ENCODE measurements at places on chromosomes 4 and X.

- DNase-seq: no peak
Observed at GRCh38 chrX:17741123-17741511, 3.8 kb downstream of the SCML1 start.

- no peak for DNase-seq
Observed at GRCh38 chr4:165814256-165815020, 58.6 kb upstream of the TLL1 start.

DNA sequence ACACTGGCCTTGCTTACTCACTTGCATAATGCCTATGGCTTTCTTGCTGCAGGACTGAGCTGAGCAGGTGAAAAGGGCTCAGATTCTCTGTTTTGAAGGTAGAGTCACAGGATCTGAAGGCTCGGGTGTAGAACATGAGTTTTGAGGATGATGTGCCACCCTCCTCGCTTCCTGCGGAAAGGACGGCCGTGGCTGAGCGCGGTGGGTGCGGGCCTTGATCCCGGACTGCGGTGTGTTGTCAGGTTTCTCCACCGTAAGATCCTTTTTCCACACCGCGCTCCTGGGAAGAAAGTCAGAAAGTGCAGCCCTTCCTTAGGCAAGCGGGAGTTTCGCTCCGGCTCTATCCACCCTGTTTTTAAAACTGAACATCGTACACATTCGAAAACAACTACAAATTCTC, 36.2 kb downstream of the ZFP42 start:
- DNase-seq: no peak

DNA sequence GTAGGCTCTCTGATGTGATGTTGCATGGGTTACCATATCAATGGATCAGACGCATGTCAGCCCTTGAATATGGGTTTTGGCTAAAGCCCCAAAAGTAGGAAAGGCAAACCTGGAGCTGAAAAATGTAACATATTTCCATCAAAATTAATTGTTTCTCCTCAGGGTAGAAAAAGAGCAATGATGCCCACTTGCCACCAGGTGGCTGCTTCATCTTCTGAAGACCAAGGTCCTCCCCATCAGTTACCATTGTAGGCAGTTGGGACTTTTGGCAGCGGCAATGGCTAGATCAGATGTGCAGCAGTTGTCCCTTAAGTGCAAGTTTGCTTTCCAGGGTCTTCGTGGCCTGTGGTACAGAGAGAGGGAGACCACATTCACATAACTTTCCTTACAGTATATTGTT, 118.2 kb downstream of the NAF1 start:
- DNase-seq: no peak

GRCh38 chrX:154408659-154409221, 314 bp downstream of the DNASE1L1 start:
- DNase-seq: no peak

GRCh38 chr4:41172786-41173185, 41.6 kb downstream of the APBB2 start:
- DNase-seq: no peak
